Urinary bladder (tissue), 4 donors: ENCODE measurements at places on chromosomes 4 and X. TPM values are rescaled to one million over a fixed set of nuclear protein-coding genes. Genes with fewer than 3 reads are reported as not detected.

Gene ERAS
- total RNA-seq = not detected

DNA sequence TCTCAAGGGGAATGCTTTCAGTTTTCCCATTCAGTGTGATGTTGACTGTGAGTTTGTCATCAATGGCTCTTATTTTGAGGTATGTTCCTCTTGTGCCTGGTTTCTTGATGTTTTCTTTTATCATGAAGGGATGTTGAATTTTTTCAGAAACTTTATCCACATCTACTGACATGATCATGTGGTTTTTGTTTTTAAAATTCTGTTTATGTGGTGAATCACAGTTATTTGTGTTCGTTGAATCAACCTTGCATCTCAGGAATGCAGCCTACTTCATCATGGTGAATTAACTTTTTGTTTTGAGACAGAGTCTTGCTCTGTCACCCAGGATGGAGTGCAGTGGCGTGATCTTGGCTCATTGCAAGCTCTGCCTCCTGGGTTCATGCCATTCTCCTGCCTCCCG is 263.1 kb upstream of the KLF3 start:
- DNase-seq = no peak

DNA sequence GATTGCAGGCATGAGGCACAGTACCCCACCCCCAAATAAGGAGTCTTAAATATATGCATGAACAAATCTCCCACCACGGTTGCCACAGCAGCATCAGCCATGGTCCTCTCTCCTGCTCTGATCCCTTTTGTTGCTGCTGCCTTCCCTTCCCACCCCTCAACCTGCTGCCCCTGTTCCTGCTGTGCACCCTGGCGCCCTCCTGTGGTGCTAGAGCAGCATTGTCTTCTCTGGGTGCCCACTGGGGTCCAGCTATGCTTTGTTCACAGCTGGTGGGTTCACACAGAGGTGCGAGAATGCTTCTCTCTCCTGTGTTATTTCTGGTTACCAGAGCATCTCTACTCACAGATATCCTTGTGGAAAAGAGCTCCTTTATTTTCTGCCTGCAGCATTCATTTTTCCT is 116.2 kb downstream of the GATB start:
- DNase-seq = no peak

DNA sequence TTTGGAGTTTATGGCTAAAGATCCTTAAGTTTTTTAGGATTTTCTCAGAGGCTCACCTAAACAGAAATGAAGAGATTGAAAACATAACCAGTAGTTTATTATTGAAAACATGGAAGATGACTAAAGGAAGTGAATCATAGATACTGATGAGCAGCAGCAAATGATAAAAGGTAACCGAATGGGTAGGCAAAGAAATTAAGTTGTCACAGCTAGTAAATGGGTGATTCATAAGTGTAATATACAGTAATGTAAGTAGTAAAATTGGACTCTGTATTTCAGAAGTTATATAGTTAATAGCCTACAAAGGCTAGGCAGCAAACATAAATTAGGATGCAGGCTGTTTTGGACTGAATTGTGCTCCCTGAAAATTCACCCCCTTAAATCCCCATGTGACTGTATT is 59.0 kb upstream of the ADGRA3 start:
- no peak for DNase-seq

DNA sequence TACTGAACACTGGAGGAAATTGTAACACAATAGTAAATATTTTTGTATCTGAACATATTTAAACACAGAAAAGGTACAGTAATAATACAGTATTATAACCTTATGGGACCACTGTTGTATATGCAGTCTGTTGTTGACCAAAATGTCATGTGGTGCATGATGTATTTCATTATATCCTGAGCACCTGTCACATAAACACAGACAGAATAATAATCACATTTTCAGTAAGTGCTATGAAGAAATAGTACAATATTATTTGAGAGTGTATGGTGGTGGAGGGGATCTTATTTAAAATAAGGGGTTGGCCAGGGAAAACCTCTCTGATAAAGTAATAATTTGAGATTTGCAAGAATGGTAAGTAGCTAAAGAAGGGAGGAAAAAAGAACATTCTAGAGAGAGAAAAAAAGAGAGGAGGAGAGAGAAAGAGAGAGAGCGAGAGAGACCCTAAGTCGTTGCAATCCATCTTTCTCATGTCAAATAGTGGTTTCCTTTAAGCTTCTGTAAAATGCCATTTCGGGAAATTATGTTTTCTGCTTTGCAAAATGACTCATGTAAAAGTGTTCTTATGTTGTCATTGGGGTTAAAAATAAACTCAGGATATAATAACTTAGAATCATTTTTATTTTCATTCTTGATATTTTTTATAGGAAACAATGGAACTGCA is 19.3 kb upstream of the CLNK start:
- DNase-seq = no peak

- DNase-seq = peak; percentile 42
Measured at GRCh38 chr4:55321707-55322264, 24.3 kb upstream of the SRD5A3 start.

- DNase-seq = no peak
Measured at GRCh38 chrX:74291577-74291963, 12.4 kb upstream of the ZCCHC13 start.

GRCh38 chr4:88177983-88178625 is 19.7 kb upstream of the ABCG2 start:
- no peak for DNase-seq

DNA sequence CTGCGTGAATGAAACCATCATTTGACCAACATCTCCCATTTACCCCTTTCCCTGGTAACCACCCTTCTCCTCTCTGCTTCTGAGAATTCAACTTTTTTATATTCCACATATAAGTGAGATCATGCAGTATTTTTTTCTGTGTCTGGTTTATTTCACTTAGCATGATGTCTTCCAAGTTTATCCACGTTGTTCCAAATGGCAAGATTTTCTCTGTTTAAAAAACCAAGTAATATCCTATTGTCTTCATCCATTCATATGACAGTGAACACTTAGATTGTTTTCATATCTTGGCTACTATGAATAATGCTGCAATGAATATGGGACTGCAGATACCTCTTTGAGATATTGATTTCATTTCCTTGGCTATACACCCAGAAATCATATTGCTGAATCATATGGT is 362.4 kb upstream of the SLC7A11 start:
- no peak for DNase-seq
